Hematopoietic multipotent progenitor cell (in vitro differentiated cells): ENCODE measurements at places on chromosomes 2 and 18. TPM values are rescaled to one million over a fixed set of nuclear protein-coding genes. Genes with fewer than 3 reads are reported as not detected.

DNA sequence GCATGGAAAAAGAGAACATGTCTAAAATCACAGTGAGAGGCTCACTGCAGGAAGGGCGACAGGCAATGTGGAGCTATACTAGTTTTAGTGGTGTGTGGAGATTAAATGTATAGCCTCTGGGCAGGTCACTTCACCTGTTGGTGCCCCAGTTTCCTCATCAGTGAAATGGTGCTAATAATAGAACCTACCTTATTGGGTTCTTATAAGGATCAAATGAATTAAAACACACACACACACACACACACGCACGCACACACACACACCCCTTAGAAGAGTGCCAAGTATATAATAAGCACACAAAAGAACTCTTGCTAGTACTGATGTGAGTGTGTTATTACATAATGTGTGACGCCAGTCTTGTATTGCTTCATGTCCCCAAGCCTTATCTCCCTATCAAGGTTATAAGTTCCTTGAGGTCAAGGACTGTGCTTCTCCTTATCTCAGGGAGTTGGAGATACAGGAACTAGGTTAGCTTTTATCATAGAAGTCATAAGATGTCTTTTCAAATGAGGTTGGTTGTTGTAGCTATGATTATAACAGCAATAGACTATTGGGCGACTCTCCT is 98.0 kb upstream of the CXCR4 start:
- DNase-seq: no peak

NR4A2 gene
- 6.7 TPM for total RNA-seq

LDLRAD4 gene
- 63.3 TPM for total RNA-seq

- no peak for DNase-seq
These were observed 11.1 kb downstream of the TTL start for GRCh38 chr2:112493048-112493447.
